ENCODE measurements at places on chromosomes 16 and 17.

DNA sequence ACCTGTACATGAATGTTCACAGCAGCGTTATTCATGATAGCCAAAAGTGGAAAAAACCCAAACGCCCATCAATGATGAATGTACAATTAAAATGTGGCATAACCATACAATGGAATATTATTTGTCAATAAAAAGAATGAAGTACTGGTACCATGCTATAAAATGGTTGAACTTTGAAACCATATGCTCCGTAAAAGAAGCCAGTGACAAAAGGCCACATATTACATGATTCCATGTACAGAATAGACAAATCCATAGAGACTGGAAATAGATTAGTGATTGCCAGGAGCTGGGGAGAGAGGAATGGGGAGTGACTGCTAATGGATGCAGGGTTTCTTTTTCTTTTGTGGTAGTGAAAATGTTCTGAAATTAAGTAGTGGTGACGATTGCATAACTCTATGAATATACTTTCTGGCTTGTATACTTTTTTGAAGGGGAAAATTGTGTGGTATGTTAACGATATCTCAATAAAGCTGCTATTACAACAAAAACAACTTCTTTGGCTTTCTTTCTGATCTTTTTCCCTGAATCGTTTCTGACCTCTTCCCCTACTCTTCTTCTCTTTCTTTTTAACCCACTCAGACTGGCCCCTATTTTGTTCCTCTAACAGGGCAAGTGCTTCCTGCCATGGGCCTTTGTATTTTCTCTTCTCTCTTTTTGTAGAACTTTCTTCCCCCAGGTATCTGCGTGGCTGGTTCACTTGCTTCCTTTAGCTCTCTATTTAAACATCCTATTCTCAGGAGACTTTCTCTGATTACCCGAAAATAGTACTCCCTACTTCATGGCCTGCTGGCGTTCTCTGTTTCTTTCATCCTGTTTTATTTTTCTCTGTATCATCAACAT is 67.9 kb downstream of the FTO start:
- no peak for DNase-seq

DNA sequence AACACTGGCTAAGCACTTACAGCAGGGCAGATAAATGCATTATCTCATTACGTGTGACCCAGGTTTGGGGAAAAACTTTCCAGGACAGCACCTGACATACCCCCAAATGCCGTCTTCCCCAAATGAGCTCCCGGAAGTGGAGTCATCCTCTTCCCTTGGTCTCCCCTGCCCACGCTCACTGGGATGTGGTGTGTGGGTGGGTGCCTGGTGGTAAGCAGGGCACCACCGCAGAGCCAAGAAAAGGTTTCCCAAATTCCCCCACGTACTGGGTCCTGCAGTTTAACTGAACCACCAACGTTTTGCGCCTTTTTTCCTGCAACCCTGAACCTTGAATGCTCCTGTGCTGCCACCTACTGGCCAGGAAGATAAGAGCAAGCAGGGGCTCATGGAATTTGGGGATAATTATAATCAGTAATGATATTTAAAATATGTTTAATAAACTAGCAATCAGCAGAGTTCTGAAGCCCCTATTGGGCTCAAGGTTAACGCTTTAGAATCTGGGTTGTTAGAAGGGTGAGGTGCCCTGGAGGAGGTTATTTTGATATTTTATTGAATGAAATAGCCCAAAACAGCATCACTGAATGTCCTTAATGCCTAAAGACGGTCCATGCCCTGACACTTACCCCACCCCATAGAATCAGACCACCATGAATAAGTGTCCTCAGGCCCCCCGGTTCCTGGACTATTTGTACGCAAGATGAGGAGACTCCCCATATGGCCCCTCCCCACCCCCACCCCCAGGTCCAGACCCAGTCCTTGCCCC is 8.0 kb downstream of the SPPL2C start:
- no peak for DNase-seq

GRCh38 chr17:7834957-7835813 is 1.2 kb downstream of the KDM6B start:
- DNase-seq: peak; percentile 69

- no peak for DNase-seq
These were observed 483 bp downstream of the LLGL2 start for GRCh38 chr17:75525806-75526554.

- DNase-seq: no peak
These were observed 20.3 kb upstream of the NFATC3 start for GRCh38 chr16:68064791-68065365.

GRCh38 chr16:65295527-65295926 is 173.7 kb upstream of the CDH11 start:
- DNase-seq: no peak

DNA sequence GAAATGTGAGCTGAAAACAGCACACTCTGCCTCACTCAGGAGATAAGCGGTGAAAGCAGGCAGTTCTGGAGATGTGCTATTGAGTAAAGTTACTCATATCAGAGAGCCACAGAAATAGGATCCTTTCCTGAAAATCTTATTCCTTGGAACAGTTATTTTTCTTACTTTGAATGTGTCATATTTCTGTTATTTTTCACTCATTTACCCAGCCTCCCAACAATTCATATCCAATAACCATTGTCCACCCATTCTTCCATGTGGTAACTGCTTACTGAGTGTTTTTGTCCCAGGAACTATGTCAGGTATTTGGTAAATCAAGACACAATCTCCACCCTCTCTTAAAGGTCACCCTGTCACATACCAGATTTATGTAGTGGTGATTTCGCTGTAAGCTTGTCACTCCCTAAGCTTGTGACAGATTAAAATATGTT is 144.9 kb downstream of the PARN start:
- no peak for DNase-seq

DNA sequence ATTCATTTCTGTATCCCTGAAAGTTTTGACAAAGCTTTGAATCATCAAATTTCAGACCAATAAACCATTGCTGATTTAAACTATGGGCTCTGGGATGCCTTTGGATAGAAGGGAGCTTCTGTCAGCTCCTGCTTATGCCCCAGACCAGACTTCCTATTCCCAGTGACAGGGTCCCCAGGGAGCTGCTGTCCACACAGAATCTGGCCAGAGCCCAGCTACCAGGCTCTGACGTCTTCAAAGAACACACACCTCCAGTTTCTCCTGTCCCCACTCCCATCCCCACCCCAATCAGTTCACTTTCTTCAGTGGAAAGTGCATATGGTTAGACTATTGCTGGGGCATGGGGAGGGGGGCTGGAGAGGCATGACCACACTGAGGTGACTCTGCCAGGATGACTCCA is 51.6 kb upstream of the SREBF1 start:
- no peak for DNase-seq

GRCh38 chr17:73742948-73743381 is 98.7 kb upstream of the SDK2 start:
- DNase-seq: no peak

GRCh38 chr17:39568702-39569101 is 39.0 kb downstream of the NEUROD2 start:
- DNase-seq: no peak

- DNase-seq: no peak
These were observed 103.2 kb upstream of the AXIN2 start for GRCh38 chr17:65664696-65665095.

- no peak for DNase-seq
These were observed 3.9 kb downstream of the DLG4 start for GRCh38 chr17:7215652-7216180.

DNA sequence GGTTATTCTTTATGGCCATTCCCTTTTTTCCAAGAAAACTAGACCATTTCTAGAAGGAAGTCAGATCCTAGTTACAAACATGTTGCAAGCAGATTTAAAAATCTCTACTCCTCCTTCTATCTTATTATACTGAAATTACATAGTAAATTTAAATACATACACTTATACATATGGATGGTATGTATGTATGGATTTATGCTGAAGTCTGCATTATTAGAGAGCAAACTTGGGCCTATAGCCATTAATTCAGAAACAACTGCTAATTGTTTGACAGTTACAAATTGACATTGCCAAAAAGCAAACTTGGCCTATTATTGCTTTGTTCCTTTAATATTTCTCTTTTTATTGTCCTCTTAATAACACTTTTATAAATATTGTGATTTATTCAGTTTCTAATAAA is 67.1 kb downstream of the NFAT5 start:
- DNase-seq: no peak

- DNase-seq: no peak
These were observed 6.1 kb upstream of the ABCC12 start for GRCh38 chr16:48161906-48162305.

DNA sequence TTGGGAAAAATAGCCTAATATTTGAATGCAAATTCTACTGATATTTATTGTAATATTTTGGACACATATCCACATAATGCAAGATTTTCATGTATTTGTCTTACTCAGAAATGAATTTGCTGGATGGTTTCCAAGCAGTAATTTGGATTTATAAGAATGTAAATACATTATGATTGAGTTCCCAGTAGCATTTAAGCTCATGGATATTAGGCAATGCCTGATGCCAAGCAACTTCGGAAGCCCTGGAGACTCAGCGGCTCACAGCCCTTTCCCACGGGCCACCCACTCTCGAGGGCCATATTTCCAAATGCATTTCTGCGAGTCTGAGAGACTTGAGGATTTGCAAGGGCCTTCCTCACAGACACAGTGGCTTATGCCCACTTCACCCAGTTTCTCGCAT is 62.1 kb upstream of the MYOCD start:
- DNase-seq: no peak

DNA sequence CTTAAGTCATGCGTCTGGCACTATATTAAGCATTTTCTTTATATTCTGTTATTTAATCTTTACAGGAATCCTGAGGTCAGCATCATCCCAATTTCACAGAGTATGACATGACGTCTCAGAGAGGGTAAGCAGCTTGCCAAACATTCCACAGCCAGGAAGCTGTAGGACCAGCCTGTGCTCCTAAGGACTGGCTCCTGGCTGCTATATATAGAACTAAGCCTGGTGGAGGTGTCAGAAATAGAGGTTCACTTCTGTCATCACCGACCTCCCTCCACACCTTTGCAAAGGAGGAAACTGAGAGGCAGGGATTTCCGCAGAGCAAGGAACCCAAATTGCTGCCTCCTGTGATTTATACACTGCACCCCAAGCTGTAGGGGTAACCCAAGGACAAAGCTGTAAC is 37.9 kb upstream of the NDRG4 start:
- peak; percentile 70 for DNase-seq

DNA sequence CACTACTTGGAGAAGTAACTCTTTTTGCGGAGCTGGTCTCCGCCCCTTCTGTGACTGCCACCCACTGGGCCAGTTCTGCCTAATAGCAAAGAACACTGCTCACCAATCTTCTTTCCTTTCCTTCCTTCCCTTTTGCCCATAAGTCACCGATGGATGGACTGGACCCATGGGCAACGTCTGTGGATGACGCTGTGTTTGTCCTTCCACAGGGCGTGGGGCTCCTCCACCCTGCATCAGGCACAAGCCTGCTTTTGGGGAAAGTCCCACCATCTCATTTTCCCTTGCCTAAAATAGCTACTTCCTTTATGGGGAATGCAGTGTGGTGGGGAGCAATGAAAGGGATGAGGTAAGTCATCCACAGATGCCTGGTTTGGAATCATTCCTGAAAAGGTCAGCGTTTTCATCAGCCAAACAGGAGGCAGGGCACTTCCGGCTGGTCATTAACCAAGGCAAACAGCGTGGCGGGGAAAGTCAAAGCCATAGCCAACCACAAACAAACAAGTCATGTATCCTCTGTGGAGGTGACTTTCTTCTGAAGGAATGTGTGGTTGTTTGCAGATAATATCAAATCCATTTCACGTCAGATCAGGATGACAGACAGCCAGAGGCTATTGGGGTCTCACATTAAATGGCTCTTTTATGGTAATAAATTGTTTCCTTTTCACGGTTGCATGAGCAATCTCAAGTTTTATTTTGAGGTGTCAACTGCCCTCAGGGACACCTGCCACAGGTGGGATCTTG is 30.7 kb upstream of the MED9 start:
- no peak for DNase-seq

GRCh38 chr16:48323783-48324775 is 61.1 kb downstream of the SIAH1 start:
- DNase-seq: no peak

DNA sequence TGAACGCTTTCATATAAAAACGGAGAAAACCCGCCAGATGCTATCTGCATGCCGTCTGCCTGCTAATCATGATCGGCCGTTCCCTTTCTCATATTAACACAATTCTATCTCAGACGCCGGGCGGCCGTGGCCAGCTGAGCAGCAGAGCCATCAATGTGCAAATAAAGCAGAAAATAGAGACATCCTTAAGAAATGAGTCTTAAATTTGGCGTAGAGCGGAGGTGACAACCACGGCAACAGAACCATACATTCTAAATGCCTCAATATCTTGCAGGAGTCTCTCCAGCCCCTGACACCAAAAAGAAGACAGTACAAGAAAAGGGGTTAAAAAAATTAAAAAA is 2.7 kb upstream of the IRX5 start:
- DNase-seq: no peak

GRCh38 chr16:48139517-48139916 is 16.3 kb downstream of the ABCC12 start:
- DNase-seq: no peak

- DNase-seq: no peak
These were observed 13.7 kb upstream of the LGALS3BP start for GRCh38 chr17:78993241-78993956.

- DNase-seq: no peak
These were observed 3.6 kb downstream of the RHBDF2 start for GRCh38 chr17:76497699-76497978.

- no peak for DNase-seq
These were observed 3.2 kb downstream of the KIFC3 start for GRCh38 chr16:57798953-57799599.

DNA sequence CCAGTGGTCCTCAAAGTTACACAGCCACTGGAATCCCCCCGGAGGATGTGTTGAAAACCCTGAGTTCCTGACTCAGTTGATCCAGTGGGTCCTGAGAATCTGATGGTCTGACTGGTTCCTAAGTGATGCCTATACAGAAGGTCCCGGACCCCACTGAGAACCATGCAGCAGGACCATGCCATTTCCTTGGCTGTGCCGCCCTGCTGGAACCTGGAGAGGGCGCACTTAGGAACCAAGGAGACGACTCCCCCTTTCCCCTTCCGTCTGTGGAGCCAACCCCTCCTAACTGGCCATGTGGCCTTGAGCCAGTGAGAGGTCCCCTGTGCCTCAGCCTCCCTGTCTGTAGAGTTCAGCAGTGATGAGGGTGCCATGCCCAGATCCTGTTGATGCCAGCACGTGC is 22.0 kb downstream of the C16orf74 start:
- no peak for DNase-seq

Data from cerebellar nuclear complex (tissue), 1 donor.